Hepatocyte (in vitro differentiated cells): ENCODE measurements at places on chromosomes 11 and 22. TPM values are rescaled to one million over a fixed set of nuclear protein-coding genes. Genes with fewer than 3 reads are reported as not detected.

GRCh38 chr22:28910569-28911303, 27.4 kb downstream of the ZNRF3 start:
- no peak for DNase-seq

- DNase-seq = peak; percentile 72
These were observed 1.8 kb downstream of the CDC42EP2 start for GRCh38 chr11:65316227-65317024.

GRCh38 chr11:124202951-124203350, 19.8 kb downstream of the OR10D3 start:
- no peak for DNase-seq

The SYT12 gene
- 0.08 and 0.27 TPM in 2 replicates for total RNA-seq

- DNase-seq = no peak
These were observed 24.9 kb downstream of the WNT11 start for GRCh38 chr11:76181371-76181770.

DNA sequence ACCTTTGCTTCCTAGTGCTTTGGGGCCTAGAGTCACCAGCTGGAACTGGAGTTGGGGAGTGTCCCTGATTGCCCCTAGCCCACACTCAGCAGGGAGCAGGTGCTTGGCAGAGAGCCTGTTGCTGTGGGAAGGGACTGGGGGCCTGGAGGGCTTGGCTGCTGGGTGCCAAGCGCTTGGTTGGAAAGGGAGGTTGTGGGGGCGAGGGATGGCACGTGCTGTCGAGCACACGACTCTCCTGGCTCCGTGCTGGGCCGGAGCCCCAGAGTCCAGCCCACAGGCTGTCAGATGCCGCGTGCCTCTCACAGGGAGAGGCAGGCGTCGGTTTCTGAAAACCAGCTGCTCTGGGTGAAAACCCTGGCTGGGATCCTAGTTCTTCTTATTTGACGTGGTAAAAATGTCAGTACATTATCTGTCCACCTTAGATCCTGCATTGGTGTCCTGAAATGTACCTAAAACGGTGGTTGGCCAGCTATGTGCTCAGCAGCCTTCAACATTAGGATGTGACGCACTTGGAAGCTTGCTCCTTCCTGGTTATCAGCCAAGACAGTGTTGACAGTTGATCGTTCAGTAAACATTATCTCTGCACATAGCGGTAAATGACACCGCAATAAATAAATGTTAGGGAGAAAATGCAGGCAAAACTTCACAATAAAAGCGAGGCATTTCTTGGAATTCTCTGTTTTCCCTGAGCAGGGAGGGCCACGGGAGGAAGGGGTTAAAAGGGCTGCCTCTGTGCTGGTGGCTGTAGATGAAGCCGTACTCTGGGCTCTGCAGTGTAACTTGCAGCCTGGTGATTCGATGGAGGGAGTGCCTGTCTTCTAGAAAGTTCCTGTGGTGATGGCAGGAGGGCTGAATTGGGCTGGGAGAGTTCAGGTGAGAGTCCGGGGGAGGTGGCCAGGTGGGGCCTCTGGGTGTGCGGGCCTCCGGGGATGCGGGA, 29.2 kb downstream of the GRAMD4 start:
- DNase-seq = no peak

DNA sequence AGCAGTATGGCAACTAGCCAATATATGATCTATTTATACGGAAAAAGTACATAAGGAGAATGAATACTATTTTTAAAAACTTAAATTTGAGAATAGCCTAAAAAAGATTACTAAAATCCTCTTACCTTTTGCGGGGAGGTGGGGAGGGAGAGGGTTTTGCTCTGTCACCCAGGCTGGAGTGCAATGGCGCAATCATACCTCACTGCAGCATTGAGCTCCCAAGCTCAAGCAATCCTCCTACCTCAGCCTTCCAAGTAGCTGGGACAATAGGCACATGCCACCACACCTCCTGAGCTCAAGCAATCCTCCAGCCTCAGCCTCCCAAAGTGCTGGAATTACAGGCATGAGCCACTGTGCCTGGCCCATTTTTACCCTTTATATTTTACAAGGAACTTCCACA, 82.0 kb downstream of the TTC28 start:
- DNase-seq = no peak

GRCh38 chr22:50584106-50585096, 1.8 kb upstream of the CHKB start:
- no peak for DNase-seq

- DNase-seq = no peak
These were observed 4.8 kb downstream of the ESAM start for GRCh38 chr11:124757320-124757719.
